ENCODE measurements at places on chromosomes 7 and 10.
A peak's percentile ranks its signal among the peaks of the same experiment; 100 is the strongest.

DNA sequence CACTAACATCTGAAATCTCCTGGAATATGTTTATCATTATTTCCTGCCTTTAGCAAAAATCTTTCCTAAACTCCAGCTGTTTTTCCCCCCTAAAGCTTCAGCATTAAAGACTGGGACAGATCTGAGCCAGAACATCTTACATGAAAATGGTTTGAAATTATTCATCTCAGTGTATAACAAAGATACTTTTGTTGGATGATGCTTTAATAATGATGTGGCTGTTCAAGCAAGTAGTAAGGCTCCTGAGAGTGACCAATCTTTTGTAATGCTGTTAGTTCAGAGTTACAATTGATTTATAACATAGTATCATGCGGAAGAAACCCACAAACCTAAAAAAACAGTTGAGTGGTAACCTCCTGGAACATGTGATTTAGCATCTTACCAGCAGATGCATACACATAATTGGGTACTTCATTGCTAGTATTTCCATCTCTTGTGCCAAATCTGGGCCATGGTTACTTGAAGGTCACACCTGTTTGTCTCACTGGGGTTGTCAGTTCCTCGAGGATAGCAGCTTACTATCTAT, 1.5 kb downstream of the BZW2 start:
- no peak for DNase-seq

DNA sequence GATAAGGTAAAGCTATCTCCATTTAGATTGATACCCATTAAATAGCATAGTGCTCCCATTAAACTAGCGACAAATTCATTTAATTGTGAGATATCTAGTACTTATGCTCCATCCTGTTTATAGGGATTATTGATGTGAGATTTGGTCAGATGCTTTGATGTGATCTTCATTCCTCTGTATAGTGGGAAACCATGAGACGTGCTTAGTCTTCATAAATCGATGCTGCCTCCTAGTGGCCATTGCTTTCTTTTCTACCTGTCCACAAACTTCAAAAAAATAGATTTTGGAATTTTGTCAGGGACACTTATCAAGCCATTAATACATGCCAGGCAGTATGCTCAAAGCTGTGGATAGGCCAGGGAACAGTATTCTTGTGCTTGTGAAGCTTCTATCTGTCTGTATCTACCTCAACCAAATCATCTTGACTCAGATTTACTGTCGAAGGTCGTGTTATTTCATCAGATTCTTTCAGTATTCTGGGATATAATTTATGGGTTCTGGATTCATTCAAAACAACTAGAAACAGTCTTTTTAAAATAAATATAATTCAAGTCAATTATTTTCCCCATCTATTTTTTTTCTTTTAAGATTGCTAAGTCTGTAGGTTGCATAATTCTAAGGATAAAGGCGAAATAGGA, 12.0 kb downstream of the LSM8 start:
- DNase-seq = peak; percentile 67

DNA sequence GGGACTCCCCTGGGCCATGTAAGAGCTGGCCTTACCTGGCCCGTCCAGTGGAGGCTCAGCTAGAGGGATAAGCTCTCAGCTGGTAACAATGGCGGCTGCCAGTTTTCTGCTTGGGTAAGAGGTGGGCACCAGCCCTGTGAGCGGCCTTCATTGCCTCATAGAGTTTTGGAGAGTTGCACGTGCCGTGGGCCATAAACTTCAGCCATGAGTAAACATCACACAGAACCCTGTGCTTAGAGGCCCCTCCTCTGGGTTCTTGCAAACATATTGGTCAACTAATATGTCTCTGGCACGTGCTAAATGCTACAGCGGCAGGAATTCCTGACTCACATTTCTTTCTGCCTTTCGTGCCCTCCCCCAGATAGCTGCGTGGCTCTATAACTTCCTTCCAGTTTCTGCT, 103.9 kb upstream of the LEP start:
- peak; percentile 22 for DNase-seq

- peak; percentile 82 for DNase-seq
Measured at GRCh38 chr7:4712281-4713182, 30.4 kb downstream of the FOXK1 start.

DNA sequence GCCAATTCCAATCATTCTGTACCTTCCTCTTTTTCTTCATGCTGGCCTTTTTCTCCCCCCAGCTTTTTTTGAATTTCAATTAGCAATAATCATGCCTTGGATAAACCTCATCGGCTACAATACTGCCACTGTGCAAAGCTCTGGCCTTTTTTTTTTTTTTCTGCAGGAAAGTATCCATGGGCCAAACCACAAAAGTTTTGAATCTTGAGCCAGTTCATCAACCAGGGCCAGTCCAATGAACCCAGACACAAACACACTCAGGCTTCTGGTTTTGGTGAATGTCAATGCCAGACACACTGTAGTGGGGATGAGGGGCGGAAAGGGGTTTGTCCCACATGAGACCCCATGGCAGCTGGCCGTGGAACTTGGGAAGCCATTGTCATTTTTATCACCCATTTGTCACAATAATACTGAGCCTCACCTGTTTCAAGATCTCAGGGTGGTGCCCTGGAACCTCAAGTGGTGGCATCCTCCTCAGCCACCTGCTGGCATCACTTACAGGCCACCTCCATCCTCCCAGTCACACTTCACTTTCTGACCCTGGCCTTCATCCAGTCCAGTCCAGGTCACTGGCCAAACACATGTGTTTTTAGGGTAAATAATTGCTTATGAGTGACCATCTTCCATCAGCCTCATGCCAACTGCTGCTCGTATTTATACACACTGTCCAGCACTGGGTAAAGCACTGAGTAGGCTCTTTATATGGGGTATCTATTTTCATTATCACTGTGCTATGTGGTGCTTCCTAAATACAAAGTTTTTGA, 40.8 kb upstream of the TSPAN33 start:
- no peak for DNase-seq

- DNase-seq = peak; percentile 72
Measured at GRCh38 chr7:129163875-129164544, 19.5 kb downstream of the TSPAN33 start.

DNA sequence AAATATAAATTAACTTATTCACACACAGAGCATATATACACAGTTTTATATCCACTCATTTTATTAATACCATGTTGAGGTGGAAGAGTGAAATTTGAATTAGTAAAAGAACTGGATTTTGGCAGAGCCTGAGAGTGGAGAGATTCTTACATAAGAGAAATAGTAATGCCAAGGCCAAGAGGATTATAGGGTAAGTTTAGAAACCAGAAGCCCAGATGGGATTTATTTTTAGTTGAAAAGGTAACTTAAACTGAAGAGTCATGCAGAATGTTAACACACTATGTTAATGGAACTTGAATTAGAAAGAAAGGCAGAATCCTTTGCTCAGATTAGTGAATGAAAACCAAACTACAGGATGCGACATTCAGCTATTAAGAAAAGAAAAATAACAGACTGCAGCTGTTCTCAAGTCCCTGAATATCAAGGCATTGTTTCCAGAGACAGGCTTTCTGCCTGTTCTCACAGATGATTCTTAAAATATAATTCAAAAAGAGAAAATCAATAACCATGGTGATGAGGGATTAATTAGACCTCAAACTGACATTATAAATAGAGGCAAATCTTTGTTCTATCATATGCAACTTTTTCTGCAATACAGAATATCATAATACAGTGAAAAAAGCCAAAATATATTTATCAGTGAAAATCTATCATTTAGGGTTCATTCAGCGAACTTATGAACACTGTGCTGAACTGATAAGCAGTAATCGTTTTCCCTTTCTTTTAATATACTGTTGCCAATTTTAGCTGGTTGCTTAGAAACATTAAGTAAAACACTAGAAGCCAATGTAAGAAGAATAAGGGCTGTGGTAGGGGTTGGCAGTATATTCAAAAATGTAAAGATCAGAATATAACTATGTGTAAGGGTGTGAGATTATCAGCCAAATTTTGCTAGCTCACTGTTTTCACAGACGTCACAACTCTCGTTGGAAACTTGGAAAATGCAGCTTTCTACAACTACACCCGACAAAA, 34.4 kb downstream of the HECTD2 start:
- no peak for DNase-seq

DNA sequence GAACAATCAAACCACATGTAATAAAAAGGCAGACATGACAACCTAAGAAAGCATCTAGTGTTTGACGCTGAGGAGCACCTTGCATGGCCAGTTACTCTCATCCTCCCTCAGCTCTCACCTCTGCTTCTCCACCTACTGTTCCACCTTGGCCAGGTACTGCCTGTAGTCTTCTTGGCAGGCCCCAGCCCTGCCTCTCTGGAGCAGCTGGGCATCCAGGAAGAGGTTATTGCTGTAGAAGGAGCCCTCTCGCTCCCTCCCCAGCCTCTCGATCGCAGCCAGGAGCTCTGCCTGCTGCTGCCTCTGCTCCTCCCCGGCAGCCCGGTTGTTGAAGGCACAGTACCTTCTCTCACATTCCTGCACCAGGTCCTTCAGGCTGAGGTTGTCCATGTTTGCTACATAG, 9.7 kb downstream of the GIMAP5 start:
- no peak for DNase-seq

DNA sequence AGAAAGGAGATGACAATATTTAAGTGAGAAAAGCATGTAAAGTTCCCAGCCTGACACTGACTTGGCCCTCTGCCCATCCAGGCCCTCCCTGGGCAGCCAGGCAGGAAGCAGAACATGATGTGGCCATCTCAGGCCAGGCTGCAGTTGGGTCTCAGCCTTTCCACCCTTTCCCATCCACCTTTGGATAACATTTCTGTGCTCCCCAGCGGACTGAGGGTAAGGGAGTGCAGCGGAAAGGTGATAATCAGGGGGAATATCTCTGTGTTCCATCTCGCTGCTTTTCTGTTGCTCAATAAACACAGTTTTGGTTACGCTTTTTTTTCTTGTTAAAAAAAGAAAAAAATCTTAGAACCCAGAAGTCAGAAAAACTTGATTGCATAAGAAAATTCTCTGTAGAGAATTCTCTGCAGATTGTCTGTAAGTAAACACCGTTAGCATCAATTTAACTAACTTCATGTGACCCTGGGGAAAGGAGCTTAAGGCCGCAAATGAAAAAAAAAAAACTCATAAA, 37.2 kb upstream of the TARP start:
- peak; percentile 22 for DNase-seq

DNA sequence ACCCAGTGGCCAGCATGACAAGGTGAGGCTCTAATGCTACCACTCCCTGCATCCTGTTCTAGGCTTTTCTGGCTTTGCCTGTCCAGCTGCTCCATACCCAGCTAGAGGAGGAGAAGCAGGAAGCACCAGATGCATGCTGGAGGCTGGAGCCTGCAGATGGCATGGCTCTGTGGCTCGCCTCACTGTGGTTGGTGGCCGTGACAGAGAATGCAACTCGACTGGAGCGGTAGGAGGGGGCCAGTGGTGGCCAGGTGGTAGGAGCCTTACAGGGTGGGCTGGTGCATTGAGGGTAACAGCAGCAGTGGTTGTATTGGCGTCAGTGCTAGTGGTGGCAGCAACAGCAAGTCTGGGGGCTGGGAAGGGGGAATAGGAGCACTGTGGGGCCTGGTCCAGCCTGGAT, 128.6 kb downstream of the ZNF248 start:
- no peak for DNase-seq

DNA sequence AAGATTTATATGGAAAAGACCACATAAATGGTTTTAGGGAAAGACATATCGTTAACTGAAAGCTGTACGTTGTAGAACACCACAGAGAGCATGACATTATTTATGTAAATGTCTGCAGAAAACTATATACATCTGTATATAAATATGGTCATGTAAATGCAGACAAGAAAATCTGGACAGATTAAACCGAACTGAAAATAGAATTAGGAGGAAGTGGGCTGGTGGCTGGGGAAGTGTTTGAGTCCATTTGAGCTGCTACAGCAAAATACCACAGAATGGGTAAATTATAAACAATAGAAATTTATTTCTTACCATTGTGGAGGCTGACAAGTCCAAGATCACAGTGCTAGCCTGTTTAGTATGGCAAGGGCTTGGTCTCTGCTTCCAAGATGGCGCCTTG, 56.3 kb upstream of the USP6NL start:
- no peak for DNase-seq

- DNase-seq = no peak
Measured at GRCh38 chr10:118592675-118593330, 2.6 kb downstream of the PRLHR start.

- DNase-seq = no peak
Measured at GRCh38 chr7:30322271-30323005, 38.0 kb downstream of the ZNRF2 start.

DNA sequence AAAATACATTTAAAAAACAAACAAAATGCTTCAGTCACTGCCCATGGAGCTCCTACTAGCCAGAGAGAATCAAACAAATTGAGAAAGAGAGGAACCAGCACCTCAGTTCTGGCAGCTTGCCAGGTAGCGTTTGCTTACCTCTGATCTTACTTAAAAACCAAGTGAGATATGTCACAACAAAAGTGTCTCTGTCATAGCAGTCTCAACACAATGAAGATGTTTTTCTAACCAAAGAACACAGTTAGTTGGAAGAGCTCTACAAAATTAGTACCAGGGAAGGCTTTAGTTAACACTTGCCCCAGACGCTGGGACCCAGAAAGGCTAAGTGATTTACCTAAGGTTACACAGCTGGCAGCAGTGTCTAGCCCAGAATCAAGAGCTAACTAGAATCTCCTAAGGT, 3.4 kb downstream of the DOCK4 start:
- DNase-seq = no peak

GRCh38 chr10:71984809-71985388, 20.7 kb downstream of the CHST3 start:
- DNase-seq = no peak

- no peak for DNase-seq
Measured at GRCh38 chr10:128080231-128080630, 46.0 kb downstream of the MKI67 start.

- no peak for DNase-seq
Measured at GRCh38 chr10:43998021-43998809, 349.5 kb upstream of the ZNF32 start.

DNA sequence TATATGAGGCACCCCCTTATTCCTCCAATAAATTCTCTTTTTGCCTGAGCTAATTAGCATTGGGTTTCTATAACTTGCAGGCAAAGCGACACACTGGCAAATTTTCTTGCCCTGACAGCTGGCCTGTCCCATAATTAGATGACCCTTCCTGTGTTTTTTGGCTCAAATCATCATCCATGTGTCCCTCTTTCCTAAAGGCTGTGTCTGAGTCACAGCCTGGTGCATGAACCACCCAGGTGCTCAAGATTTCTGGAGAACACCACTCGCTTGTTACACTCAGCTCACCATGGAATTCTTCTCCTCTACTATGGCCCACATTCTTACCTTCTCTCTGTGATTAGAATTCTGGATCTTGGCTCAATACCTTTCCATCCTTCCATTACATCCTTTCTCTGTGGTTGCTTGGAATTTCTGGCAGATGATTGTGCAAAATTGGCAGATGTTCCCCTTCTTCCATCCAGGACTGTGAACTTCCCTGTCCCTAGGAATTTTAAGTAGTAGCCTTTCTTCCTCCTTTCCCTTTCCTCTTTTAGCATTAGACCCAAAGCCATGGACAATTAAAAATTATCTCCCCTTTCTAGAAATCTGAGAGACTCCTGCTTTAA, 116.0 kb upstream of the ANKRD1 start:
- DNase-seq = no peak

DNA sequence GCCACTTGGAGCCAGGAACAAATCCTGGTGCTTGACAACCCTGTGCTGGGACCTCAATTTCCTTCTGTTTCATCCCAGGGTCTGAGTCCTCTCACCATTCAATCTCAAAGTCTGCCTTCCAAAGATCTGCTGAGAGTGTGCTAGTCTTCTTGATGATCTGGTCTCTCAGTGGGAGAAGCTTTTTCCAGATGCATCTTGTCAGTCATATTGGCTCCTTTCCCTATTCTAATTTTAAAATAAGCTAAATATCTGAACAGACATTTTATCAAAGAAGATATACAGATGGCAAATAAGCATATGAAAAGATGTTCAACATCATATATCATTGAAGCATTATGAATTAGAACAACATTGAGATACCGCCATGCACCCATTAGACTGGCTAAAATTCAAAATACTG, 469.3 kb downstream of the NEBL start:
- DNase-seq = no peak

All from iris pigment epithelial cell (primary cell).